Left ventricle myocardium superior (tissue), 1 donor: ENCODE measurements at places on chromosomes 5 and 9. TPM values are rescaled to one million over a fixed set of nuclear protein-coding genes. Genes with fewer than 3 reads are reported as not detected.

Gene NADK2
- 41.3 TPM for total RNA-seq

Gene RLN2
- total RNA-seq = not detected

DNA sequence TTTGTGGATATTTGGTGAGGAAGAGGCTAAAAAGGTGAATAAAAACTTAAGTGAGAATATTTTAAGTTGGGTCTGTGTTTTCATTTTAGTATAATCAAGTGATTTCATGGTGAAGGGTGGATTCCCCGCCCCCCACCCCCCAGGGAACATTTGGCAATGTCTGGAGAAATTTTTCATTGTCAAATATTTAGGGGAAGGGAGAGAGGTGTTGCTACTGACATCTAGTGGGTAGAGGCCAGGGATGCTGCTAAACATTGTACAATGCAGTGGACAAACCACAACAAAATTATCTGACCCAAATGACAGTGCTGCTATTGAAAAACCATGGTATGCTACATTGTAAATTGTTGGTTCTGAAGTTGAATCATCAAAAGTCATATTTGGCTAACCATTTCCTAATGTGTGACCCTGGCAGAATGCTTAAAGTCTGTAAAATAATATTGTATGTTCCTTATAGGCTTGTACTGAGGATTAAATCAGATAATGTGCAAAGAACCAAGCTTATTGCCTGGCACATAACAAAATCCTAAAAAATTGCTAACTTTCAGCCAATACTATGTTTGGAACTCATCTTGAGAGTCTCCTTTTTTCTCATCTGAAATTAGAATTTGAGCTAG, 5.6 kb downstream of the C5orf24 start:
- no peak for DNase-seq

DNA sequence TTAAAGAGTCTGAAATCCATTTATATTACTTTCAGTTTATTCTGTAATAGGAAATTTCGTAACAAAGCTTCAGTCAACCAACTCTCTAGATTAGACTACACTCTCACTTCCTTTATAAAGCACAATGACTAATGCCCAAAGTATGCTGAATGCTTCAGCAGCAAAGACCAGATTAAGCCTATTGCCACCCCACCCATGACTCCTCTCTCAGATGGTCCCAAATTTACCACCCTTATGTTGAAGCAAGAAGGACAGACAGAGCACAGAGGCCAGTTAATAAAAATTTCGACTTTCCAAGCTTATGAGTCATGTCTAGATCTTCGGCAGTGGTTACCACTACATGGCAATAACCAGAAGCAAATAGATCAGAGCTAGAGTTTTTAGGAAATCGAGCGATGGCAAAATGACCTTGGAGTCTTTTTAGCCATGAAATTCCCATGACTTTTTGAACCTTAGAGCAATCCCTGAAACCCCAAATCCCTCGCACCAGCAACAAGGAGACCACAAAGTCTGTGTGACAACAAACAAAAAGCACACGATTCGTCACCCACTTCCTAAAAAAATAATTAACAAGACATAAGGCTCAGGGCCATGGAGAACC, 287.8 kb upstream of the RASA1 start:
- DNase-seq = no peak

Gene DNAH5
- total RNA-seq = 0.07 TPM

Gene OR1J4
- total RNA-seq = not detected

Gene CXCL14
- total RNA-seq = 1.3 TPM

Gene NR5A1
- not detected for total RNA-seq

Gene TLE4
- 10.7 TPM for total RNA-seq

Gene LPAR1
- total RNA-seq = 9.3 TPM

Gene GPR150
- total RNA-seq = not detected

DNA sequence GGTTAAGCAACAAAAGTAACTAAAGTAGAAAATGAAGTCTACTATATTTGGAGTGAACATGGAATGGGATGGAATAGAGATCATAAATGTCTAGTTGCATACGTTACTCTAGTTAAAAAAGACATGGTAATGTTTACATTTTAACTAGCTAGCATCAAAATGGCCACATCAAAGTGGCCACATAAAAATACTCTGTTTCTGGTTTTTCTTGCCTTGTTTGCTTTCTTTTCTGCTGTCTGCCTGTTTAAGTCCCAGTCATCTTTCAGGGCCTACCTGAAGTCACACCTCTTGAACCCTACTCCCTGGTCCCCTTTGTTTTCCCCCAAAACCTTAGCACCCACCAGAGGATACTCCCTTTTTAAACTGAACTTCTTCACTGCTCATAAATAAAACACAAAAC, 6.4 kb upstream of the KIF2A start:
- DNase-seq = no peak

- DNase-seq = no peak
Measured at GRCh38 chr5:5505815-5506214, 83.3 kb downstream of the ICE1 start.

Gene STKLD1
- total RNA-seq = 0.17 TPM
